ENCODE measurements at places on chromosomes 16 and 17.
A peak's percentile ranks its signal among the peaks of the same experiment; 100 is the strongest.

DNA sequence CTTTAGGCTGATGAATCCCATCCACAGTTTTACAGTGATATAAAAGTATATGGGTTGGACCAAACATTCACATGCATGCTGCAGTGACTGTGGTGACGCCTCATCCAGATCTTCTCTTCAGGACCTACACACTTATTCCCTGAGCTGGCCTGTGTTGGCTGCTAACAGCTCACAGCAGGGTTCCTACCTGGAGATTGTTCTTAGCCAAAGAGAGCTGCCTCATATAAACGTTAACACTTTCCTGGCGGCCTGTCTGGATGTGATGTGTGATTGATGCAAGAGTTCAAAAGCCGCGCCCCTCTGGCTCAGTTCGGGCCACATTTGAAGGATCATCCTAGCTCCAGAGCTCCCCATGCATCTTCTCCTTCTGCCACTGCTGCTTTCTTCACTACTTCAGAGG lies 93.0 kb upstream of the NETO2 start:
- no peak for DNase-seq

- no peak for DNase-seq
Measured at GRCh38 chr17:68296217-68297191, 5.2 kb downstream of the ARSG start.

DNA sequence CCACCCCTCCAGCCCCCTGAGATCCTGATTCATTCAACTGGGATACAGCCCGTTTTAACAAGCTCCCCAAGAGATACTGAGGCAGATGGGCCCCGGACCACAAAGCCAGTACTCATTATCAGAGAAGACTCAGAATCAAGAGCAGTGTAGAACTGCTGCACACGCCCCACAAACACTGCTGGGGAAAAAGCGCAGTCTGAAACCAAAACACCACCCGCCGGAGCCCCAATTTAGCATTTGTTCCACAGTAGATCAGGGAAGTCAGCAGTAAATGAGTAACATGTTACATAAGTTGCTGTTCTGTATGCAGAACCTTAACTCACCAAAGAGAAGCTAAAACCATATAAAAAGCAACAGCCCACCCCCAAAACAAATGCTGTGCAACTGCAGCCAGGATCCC lies 123.6 kb downstream of the CDYL2 start:
- DNase-seq: no peak

DNA sequence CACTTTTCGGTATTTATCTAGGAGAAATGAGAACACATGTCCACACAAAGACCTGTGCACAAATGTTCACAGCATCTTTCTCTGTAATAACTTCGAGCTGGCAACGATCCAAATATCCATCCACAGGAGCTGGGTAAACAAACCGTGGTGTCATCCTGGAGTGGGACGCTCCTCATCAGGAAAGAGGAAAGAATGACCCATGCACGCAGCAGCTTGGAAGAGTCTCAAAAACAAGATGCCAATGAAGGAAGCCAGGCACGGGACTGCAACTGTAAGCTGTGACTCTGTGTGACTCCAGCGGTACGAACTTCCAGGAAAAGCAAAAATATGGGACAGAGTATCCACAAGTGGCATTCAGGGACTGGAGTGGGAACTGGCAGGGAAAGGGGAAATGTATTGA lies 36.7 kb upstream of the CIBAR2 start:
- DNase-seq: no peak

- peak; percentile 49 for DNase-seq
Measured at GRCh38 chr17:8151641-8152111, 528 bp downstream of the PER1 start.

GRCh38 chr17:72422505-72423285 lies 301.9 kb downstream of the SOX9 start:
- DNase-seq: peak; percentile 86

DNA sequence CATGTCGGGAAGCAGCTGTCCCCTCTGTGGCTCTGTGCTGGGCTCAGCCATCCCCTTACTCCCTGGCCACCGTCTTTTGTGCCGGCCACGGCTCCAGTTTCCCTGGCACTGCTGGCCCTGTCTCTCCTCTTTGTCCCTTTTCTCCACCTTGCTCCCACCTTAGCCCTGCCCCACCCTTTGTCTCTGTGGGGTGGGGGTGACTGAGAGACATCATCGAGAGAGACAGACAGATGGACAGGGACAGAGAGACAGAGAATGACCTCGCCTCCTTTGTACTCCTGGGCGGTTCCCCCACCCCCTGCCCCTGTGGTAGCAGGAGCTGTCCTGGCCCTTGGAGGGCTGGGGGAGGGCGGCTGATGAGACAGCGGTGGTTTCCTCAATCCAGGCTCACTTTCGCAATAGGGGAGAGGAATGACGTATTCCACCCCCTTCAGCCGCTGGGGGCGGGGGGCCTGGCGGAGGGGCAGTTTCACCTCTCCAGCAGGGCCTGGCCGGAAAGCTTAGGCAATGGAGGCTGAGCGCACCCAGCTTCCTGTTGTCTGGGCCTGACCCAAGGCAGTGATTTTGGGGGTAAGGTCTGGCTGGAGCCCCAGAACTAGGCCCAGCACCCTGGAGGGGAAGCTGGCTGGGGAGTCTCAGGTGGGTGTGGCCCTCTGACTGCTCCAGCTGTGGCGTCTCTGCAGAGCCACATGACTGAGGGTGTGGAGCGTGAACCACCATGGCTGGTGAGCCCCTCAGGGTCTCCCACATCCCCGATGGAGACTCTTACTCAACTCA lies 7.3 kb downstream of the FMNL1 start:
- peak; percentile 92 for DNase-seq

DNA sequence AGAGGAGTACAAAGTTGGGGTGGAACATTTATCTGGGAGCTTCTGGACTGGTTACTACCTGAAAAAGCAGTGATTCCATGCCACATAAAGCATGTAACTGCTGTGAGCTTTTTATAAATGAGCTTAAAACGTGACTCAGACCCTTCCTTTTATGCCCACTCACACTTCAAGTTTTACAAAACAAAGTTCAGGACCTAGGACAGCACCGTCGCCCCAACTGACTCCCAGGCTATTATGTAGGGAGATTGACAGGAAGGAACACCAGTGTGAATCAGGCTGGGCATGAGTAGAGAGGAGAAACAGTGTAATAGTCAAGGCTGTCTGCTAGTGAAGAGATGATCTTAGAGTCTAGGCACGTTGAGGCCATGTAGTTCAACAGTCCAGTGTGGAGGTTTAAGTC lies 91.6 kb upstream of the DNAH9 start:
- DNase-seq: no peak

GRCh38 chr17:9575381-9576101 lies at the start of gene STX8:
TSS of gene STX8 (minus strand) at chr17:9575820. CDS start at chr17:9575808, 12 bp downstream.
- DNase-seq: peak; percentile 92

GRCh38 chr17:47995241-47995935 lies 24.5 kb downstream of the CDK5RAP3 start:
- no peak for DNase-seq

- no peak for DNase-seq
Measured at GRCh38 chr17:80110927-80111701, 9.7 kb downstream of the GAA start.

- DNase-seq: no peak
Measured at GRCh38 chr16:3807425-3808123, 72.9 kb downstream of the CREBBP start.

DNA sequence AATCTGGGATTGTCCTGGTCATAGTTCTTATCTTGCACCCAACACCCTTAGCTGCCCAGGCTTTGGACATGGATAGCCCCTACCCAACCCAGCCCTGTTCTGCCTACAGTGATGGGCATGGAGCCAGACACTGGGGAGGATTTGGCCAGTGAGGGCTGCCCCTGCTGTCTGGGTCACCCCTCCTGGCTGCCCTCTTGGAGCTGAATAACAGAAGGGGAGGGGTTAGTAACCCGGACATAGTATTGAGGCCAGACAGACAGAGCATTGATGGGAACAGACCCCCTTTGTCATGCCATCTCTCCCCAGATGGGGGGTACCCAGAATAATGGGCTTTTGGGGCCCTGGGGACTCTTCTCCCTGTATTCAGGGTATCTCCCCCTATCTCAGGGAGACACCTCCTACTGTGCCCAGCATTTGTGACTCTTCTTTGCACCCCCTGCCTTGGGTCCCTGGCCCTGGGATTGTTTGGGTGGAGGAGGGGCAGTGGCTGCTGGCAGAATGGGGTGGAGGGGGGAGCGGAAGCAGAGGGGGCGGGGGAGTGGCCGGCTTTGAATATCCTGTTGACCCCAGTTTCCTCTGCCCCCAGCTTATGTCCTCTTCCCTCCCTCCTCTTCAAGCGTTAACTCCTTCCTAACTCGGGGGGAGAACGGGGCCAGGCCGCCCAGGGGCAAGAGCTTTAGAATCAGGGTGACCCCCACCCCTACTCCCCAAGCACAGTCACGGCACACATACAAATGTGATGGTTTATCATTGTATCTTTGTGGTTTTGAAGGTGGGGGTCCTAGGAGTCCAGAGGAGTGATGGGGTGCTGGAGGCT lies 17.0 kb downstream of the GJD3 start:
- no peak for DNase-seq

DNA sequence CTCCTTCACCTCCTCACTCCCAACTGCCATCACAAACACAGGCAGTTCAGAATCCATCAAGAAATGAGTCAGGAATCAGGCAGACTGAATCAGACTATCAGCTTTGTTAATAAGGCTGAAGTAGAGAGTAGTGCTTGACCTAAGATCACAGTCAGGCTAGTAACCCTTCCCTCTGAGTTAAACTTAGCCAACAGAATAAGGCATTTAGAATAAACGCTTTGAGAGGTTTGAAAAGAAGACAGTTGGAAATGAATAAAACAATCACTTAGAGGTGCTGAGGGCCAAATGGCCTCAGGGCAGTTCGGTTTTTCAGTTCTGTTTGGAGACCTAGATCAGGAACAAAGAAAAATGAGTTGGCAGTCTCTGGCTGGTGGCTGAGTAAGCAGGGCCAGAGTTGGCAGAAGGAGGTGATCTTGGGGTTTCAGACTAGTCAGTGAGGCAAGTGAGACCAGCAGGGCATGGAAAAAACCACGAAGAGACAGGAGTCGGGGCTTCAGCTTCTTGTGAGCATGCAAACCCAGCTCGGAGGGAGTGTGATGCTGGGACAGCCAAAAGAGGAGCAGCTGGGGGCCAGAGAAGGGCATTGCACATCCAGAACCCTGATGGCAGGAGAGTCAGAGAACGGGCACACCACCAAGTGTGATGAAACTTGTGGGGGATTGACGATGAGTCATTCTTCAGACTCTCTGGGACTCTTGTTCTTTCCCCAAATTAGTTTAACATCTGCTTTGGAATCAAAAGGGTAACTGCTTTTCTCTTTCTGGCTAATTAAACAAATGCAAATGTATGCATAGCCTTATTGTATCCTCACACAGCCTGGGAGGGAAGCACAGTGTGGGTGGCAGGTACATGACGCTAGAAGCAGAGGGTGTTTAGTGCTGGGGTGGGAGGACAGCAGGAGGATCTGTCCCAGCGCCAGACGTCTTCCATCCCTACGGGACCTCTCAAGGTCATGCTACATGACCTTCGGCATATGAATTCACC lies 54.8 kb downstream of the SPECC1 start:
- peak; percentile 57 for DNase-seq

DNA sequence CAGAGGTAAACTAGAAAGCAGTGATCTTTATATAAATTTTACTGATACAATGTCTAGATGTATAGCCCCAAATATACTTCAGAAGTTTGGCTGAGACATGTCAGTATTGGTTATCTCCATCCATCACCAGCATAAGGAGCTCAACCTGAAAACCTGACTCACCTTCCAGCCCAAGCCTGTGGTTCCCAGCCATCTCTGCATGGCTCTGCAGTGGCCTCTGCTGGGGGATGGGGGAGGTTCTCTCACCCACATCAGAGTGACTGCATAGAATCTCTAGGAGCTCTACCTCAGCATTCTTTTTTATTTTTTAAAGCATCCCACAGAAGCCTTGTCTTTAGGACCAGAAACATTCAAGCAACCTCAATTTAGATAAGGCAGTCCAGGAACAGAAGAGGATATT lies 27.3 kb downstream of the USP7 start:
- DNase-seq: no peak

DNA sequence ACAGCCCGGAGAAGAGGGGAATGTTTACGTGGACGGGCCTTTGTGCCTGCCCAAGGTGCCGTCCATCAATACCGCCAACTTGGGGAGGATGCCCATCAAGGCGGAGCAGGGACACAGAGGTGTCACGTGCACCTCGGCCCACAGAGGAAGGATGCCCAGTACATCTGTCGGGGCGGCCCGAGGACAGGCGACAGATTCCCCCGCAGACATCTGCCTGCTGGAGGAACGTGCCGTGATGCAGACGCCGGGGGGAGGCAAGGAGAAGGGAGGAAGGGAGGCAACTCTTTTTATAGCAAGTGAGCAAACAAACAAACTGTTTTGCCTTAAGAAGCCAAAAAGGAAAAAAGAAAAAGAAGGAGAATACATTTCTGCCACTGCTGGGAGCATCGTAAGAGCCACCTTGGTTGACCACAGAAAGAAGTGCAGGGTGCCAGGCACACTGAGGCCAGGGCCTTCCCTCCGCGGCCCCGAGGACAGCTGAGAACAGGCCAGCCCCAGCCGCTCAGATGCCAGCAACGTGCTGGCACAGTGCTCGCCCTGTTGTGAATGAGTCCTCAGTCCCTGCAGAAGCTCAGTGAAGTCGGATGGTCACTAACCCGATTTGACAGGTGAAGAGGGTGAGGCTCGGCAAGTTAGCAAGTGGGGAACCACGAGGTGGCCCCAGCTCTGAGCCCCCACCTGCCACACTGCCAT lies 146.4 kb downstream of the RBFOX3 start:
- DNase-seq: no peak

DNA sequence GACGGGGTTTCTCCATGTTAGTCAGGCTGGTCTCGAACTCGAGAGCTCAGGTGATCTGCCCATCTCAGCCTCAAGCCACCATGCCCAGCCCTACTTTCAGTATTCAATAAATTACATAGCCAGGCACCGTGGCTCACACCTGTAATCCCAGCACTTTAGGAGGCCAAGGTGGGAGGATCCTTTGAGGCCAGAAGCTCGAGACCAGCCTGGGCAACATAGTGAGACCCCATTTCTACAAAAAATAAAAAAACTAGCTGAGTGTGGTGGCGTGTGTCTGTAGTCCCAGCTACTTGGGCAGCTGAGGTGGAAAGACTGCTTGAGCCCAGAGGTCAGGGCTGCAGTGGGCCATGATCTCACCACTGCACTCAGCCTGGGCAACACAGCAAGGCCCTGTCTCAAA lies 8.2 kb downstream of the MIEN1 start:
- DNase-seq: no peak

DNA sequence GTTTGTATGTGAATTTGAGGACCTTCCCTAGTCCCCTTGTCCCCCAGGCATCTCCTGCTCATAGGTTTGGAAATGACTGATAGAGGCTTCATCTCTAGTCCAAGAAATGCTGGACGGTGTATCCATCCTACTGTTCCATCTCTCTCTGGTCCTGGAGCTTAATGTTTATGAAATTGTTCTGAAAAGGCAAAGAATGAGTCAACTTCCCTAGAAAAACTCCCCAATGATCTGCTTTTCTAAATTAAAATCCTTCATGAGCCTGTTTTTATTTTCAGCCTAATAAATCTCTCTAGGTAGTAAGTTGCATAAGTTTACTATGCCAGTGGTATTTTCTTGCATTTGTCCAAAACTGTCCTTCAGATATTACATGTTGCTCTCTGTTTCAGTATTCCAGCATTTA lies 2.1 kb upstream of the IGSF6 start:
- DNase-seq: no peak

GRCh38 chr16:10333321-10334032 lies 52.4 kb upstream of the ATF7IP2 start:
- no peak for DNase-seq
